ENCODE measurements at places on chromosomes 12 and 14. TPM values are rescaled to one million over a fixed set of nuclear protein-coding genes. Genes with fewer than 3 reads are reported as not detected.

- DNase-seq = peak; percentile 34
Observed at GRCh38 chr12:18747895-18748294, 10.0 kb downstream of the CAPZA3 start.

GRCh38 chr14:70904373-70904772, 2.9 kb upstream of the PCNX1 start:
- no peak for DNase-seq

DNA sequence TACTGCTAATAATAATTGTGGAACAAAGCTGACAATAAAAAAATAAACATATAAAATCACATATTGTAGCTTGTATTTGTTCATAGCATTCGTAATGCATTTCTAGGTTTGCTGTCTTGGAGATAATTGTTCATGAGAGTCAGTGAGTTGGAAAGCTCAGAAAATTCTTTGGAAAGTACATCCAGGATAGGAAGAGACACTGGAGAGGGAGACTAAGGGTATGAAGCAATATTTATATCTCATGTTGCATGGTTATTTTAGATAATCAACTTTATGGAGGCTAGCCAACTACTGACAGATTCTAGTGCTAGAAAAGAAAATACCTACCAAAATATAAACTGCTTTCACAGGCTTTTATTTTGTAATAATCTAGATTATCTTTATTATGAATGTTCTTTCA, 1095.2 kb downstream of the FSCB start:
- no peak for DNase-seq

GRCh38 chr12:11658791-11659190, 9.3 kb downstream of the ETV6 start:
- peak; percentile 7 for DNase-seq

DNA sequence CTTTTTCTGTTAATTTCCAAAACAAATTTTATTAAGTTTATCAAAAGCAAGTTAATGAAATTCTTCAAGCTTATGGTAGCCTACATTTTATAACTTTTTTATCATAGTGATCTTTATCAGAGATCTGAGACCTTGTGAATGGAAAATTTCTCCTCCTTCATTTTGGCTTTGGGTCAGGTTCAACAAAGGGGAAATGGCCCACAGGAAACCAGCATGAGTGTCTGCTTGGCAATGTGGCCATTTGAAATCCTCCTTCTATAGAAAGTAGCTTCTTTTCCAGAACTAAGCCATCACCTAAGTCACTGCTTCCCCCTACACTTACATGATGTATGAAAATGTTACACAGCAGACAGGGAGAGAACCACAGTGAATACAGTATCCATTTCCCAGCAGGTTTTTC, 1.6 kb downstream of the RHOJ start:
- no peak for DNase-seq

- DNase-seq = no peak
Observed at GRCh38 chr12:109503611-109504010, 26.2 kb downstream of the UBE3B start.

GRCh38 chr12:51677284-51677968, 86.4 kb downstream of the SCN8A start:
- DNase-seq = no peak

GRCh38 chr12:3145033-3145432, 67.9 kb downstream of the TSPAN9 start:
- DNase-seq = no peak

- no peak for DNase-seq
Observed at GRCh38 chr12:51349026-51349425, 2.5 kb upstream of the CELA1 start.

- no peak for DNase-seq
Observed at GRCh38 chr12:6336889-6337853, 4.7 kb downstream of the TNFRSF1A start.

GRCh38 chr14:57771801-57772200, 94.1 kb downstream of the SLC35F4 start:
- DNase-seq = no peak

DNA sequence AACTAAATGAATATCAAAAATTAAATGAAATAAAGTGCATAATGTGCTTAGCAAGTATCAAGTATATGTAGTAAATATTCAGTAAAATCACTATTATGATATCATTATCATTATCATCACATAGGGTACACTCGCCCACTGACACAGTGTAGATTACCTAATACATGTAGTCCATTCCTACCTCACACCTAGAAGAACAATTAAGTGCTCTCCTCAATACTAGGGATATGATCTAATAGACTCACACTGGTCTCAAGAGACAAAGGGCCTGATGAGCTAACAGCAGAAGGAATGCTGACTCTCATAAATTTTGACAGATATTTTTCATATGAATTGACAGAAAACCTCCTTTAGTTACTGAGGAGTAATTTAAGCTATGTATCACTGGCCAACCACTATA, 29.1 kb downstream of the FSCB start:
- no peak for DNase-seq

DNA sequence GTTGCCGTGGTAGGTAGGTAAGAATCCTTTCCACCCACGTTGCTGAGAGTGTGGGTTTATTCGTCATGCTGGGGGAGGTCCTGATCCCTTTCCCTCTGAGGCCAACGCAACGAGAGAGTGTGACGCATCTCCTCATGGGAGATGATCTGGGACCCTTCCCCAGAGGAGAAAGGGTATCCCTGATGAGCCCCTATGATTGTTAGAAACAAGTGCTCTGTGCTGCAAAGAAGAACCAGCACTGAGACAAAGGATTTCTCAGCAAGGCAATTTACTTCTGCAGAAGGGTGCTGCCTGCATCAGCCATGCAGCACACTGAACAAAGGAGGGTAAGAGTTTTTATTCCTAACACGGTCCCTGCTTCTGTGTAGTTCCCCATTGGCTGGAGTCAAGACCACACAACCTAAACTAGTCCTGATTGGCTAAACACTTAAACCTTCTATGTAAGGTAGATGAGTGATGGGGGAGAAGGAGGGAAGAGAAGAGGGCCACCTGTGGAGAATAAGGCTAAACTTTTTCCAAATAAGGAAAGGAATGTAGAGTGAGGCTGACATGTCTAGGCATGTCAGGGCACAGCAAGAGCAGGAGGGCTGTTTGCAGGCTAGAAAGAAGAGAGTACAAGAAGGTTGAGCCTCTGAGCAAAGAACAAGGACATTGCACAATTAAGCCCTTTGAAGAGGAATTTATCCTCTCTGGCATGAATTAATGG, 21.3 kb downstream of the CLEC2A start:
- DNase-seq = no peak

GRCh38 chr12:93456077-93456476, 11.2 kb upstream of the MRPL42 start:
- no peak for DNase-seq

GRCh38 chr12:84976133-84976532, 59.9 kb downstream of the TSPAN19 start:
- no peak for DNase-seq

- DNase-seq = peak; percentile 78
Observed at GRCh38 chr14:61513986-61514830, 181.1 kb upstream of the HIF1A start.

- no peak for DNase-seq
Observed at GRCh38 chr14:101065246-101065645, 161.7 kb upstream of the RTL1 start.

DNA sequence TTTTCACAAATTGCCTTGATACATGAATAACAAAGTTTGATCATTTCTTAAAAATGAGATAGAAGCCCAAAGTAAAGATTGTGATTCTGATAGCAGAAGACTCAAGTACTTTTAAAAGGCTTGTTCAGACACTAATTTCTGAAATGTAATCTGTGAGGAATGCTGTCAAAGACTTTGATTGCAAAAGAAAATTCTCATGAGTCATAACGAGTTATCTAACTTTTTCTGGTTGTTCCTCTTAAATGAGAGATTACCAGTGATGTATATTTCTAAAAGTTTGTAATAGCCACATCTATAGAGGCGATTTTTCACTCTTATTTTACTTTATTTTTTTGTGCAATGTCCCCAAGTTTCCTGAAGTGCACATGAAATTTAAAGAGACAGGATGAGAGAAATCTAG, 7.0 kb downstream of the PYGL start:
- DNase-seq = peak; percentile 73

- DNase-seq = no peak
Observed at GRCh38 chr14:40463886-40464285, 1031.7 kb upstream of the FBXO33 start.

TSHR gene
- total RNA-seq = not detected

LHX5 gene
- total RNA-seq = 0.23 TPM

LRRK2 gene
- total RNA-seq = not detected

PMEL gene
- total RNA-seq = 0.35 TPM

SERPINA12 gene
- total RNA-seq = not detected

OXA1L gene
- 146 TPM for total RNA-seq

CACNA1C gene
- not detected for total RNA-seq

SERPINA5 gene
- total RNA-seq = not detected

PLBD1 gene
- total RNA-seq = 0.87 TPM

Data from PC-3 (cell line).